Gastroesophageal sphincter (tissue), 4 donors: ENCODE measurements at places on chromosomes 6 and 20. TPM values are rescaled to one million over a fixed set of nuclear protein-coding genes. Genes with fewer than 3 reads are reported as not detected.

Gene IL17A
- total RNA-seq = not detected

Gene RFX6
- total RNA-seq = not detected

Gene TMEM244
- total RNA-seq = not detected

Gene TFAP2D
- total RNA-seq = not detected

Gene NELFCD
- 33.1 TPM for total RNA-seq

Gene WFDC12
- total RNA-seq = not detected

Gene GNMT
- total RNA-seq = not detected

Gene ISM1
- total RNA-seq = 6.4 TPM

Gene PLCB4
- total RNA-seq = 52.9 TPM

Gene PTCHD4
- not detected for total RNA-seq

Gene LPA
- not detected for total RNA-seq

DNA sequence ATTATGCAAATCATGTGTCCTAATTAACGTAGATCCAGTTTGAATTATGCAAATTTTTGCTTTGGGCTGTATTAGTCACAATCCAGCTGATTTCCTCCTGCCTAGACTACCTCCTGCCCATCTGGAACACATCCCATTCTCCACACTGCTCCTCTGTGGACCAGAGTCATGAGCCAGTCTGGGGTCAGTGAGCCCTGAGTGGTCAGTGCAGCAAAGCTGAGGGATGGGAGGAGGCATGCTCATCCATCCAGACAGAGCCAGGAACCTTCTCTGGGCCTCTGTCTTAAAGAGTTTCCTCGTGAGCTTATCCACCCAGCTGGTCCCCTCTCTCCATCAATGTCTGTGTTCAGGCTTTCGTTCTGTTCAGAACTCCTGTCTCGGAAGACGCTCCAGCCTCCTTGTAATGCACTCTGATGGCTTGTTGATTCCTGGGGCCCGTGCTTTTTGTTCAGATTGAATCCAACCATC lies 747.8 kb downstream of the PTPRT start:
- ATAC-seq = no peak

DNA sequence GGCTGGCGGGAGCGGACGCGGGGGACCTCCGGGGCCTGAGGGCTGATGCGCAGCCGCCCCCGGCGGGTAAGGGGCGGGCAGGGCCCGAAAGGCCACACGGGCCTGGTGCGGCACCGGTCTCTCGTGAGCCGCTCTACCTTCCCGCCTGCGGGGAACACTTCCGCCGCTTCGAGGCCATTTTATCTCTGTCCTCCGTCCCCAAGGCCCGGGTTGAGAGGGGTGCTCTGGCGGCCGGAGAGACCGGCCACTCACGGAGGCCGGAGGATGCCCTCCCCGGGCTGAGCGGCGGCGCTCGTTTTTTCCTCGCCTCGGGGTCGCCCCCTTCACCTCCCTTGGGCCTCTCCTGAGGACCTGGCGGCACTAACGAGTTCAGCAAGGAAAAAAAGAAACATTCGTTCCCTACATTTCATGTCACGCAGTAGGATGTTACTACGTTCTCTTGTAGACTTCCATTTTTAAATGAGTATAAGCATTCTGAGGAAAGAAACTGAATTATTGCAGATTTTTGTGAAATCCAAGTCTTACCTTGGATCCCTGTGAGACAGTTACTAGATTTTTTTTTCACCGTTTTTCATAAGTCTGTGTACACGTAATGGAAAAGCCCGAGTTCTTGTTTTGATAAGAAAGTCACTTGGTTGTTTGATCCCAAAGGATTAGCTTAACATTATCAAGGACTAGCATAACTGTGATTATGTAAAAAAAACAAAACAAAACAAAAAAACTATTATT lies 575 bp downstream of the WTAP start:
- ATAC-seq = peak; percentile 63

GRCh38 chr6:95288251-95288650 lies 289.1 kb upstream of the MANEA start:
- no peak for ATAC-seq

GRCh38 chr6:45815466-45816125 lies 200.1 kb downstream of the CLIC5 start:
- no peak for ATAC-seq

- no peak for ATAC-seq
Observed at GRCh38 chr20:58382096-58382495, 6.9 kb upstream of the VAPB start.

- ATAC-seq = no peak
Observed at GRCh38 chr6:4564801-4565271, 211.4 kb upstream of the CDYL start.

DNA sequence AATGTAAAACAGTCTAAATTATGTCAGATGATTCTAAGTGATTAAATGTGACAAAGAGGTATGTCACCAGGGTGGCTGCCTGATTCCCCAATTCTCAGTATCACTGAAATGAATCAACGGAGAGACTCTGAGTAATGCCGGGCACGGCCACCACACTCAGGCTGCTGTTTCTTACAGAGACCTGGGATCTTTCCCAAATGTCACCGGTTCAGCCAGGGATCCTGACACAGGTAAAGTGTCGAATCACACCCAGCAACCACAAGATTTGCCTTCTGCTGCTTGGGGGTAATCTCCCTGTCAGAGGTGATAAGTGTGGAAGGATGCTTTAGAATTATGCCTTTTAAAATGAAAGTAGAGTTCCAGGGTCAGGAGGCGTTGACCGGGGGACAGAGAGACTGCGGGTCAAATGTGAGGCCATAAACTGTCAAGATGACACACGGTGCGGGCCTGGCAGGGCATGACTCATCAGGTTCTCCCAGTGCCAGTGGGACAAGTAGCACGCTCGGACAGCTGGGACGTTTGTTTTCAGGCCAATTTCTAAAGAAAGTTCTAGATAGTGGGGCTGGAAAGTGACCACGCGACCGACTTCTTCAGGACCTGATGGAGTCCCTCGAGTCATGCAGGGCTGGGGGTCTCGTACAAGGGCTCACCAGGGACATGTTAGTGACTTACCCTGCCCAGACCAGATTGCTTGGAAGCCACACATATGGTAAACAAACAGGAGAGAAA lies 48.9 kb downstream of the PRDM1 start:
- ATAC-seq = no peak

- ATAC-seq = peak; percentile 60
Observed at GRCh38 chr6:45714741-45715507, 300.7 kb downstream of the CLIC5 start.

DNA sequence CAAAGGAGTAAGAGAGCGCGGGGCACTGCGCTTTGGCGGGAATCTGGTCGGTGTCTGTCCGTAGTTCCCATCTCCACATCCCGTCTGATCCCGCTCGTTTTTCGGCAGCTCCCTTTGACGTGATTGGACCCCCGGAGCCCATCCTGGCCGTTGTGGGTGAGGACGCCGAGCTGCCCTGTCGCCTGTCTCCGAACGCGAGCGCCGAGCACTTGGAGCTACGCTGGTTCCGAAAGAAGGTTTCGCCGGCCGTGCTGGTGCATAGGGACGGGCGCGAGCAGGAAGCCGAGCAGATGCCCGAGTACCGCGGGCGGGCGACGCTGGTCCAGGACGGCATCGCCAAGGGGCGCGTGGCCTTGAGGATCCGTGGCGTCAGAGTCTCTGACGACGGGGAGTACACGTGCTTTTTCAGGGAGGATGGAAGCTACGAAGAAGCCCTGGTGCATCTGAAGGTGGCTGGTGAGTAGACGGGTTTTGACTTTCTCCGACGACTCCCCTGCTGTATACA lies 1.4 kb downstream of the BTN1A1 start:
- no peak for ATAC-seq

DNA sequence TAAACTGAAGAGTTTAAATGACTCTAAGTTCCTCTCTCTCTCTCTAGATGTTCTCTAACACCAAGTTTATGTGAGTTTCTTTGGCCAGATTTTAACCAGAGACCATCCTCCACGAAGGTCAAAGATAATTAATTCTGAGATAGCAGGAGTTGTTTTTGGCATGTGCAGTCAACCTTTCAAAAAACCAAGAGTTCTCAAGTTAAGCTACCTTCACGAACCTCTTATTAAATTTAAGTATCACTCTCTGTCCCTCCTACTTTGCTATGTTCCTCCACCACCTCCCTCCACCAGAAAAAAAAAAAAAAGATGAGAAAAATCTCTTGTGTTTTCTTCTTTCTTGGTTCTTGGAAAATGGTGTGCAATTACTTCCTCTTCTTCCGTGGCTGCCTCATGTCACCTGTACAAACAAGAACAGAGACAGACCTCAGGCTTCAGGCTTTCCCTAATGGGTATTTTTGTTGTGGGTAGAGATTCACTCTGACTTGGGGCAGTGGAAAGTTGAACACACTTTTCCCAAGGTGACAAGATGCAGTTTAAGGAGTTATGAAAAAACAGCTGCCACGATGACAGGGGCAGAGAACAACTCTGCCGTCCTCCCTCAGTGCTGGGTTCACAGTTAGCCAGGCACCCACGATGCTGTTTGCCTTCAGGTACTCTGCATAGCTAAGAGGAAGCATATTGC lies 64.3 kb downstream of the ADTRP start:
- ATAC-seq = no peak

- no peak for ATAC-seq
Observed at GRCh38 chr20:25100914-25101313, 19.0 kb upstream of the VSX1 start.

DNA sequence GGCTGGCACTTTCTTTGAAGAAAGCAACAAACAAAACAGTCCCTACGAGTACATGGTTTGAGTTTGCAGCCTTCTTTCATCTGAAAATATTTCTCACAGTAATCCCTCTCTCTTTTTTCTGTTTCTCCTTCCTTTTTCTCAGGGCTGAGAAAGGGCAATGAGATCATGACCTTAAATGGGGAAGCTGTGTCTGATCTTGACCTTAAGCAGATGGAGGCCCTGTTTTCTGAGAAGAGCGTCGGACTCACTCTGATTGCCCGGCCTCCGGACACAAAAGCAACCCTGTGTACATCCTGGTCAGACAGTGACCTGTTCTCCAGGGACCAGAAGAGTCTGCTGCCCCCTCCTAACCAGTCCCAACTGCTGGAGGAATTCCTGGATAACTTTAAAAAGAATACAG lies 80.7 kb upstream of the CLDN20 start:
- ATAC-seq = no peak

- no peak for ATAC-seq
Observed at GRCh38 chr20:53161473-53161872, 189.3 kb downstream of the TSHZ2 start.

- ATAC-seq = no peak
Observed at GRCh38 chr6:15861486-15861885, 198.7 kb upstream of the DTNBP1 start.

DNA sequence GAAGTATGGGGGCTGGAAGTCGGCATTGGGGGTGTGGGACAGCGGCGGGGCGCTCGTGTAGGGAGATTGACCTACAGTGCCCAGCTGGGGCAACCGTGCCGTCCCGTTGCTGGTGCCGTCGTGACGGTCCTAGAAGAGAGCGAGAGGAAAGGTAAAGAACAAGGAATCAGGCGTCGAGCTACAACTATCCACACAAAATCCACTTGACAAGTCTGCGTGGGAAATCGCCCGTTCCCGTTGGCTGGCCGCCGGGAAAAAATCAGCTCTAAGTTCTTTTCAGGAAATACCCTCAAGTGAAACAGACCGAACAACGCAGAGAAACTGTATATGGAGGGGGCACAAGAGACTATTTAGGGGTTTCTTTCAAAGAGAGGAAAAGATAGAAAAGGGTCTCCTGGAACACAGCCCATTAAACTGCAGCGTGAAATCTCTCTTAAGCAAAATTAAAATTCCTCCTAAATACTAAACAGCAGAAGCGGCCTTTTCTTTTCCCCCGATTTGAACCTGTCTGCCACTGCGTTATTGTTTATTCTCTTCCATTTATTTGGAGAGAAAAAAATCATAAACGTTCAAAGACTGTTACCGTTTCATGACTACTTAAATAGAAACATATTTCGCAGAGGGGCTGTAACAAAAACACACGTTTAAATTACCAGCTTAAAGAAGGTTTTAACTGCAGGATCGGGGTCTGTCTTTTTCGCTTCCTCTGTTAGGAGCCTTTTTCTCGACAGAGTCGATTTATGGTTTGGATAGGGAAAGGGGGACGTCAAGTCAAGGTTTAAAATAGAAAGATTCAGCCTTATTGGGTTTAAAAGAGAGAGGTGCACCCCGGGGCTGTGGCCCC lies 4.4 kb downstream of the TFAP2A start:
- ATAC-seq = no peak

DNA sequence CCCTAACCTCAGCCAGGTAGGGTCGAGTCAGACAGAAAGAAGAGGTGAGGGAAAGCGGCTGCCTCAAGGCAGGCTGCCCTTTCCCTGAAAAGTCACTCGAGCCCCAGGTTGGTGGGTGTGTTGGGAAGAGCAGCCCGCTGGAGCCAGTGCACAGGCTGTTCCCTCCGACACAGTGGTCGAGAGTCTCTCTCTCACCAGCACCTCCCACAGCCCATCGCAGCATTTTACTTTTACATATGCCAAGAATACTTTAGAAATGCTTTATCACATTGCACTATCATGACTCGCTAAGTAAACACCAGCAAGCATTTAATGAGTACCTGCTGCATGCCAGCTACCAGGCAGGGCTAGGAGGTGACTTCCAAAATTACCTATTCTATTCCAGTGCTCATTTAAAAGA lies 1.7 kb downstream of the PRPH2 start:
- ATAC-seq = no peak

DNA sequence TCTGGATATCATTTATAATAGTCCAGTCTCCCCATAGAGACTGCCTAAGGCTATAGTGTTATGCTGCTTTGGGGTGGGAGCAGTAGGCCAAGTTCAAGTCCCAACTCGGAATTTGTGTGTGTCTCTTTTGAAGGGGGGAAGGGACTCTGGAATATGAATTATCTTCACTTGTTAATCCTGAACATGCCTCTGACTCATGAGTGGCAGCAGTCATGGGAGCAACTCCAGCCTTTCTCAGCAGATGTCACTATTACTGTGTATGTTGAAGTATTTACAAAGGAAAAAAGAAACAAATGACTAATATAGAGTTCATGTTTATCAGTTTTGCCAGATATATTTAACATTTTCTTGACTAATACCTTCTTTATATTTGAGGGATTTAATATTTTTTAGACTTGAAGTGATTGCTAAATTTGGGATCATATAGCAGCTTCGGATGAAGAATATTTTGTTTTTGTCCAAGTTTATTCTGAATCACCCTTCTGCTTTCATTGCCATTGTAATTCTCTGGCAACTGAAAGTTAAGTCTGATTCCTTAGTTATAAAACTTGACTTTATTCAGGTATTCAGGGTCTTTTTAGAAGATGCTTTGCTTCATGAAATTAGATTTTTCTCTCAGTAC lies 23.4 kb downstream of the FAM217A start:
- ATAC-seq = no peak

DNA sequence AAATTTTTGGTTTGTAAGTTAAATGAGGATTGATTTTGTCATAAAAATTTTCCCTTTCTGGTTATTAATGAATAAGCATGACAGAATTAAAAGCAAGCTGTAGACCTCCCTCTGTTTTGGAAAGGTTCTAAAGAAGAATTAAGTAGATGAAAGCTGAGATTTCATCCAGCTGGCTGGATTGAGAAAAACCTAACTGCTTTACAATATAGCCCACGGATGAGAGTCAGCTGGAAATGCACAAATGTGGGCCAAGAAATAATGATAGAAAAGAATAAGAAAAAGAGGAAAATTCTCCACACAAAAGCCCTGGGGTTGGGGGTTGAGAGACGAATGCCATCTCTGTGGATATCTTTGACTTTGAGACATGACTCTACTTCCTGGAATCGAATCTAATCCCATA lies 631.6 kb downstream of the HDGFL1 start:
- no peak for ATAC-seq

GRCh38 chr20:57570145-57570850 lies 9.4 kb downstream of the PCK1 start:
- no peak for ATAC-seq

- no peak for ATAC-seq
Observed at GRCh38 chr6:150177952-150178520, 35.2 kb downstream of the PPP1R14C start.
